Femur (tissue), 1 donor: ENCODE measurements at places on chromosomes 5 and 9.
A peak's percentile ranks its signal among the peaks of the same experiment; 100 is the strongest.

- no peak for DNase-seq
Observed at GRCh38 chr5:174610968-174611367, 113.4 kb upstream of the MSX2 start.

DNA sequence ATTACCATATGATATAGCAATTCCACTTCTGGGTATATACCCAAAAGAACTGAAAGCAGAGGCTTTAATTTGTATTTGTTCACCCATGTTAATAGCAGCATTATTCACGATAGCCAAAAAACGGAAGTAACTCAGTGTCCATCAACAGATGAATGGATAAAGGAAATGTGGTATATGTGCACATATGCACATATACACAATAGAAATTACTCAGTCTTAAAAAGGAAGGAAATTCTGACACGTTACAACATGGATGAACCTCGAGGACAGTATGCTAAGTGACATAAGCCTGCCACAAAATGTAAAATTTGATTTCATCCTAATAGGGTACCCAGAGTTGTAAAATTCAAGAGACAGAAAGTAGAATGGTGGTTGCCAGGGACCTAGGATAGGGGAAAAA, 54.9 kb downstream of the NUP155 start:
- no peak for DNase-seq

- DNase-seq = no peak
Observed at GRCh38 chr5:23042226-23042625, 189.1 kb upstream of the CDH12 start.

DNA sequence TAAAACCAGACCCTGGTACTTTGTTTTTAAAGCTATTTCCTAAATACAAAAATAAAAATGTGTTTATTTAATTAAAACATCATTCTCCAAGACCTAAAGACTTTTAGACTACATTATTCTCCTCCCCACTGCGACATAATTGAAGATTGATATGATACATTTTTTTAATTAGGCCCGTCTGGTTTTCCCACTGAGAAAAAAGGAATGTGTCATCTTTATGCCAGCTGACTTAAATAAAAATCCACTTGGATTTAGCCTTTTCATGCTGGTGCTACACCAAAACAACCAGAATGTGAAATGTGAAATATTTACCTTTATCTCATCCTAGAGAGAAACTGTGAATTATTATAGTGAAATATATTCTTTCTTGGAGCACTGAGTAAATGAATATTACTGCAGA, 155.5 kb upstream of the PPP1R2B start:
- no peak for DNase-seq

DNA sequence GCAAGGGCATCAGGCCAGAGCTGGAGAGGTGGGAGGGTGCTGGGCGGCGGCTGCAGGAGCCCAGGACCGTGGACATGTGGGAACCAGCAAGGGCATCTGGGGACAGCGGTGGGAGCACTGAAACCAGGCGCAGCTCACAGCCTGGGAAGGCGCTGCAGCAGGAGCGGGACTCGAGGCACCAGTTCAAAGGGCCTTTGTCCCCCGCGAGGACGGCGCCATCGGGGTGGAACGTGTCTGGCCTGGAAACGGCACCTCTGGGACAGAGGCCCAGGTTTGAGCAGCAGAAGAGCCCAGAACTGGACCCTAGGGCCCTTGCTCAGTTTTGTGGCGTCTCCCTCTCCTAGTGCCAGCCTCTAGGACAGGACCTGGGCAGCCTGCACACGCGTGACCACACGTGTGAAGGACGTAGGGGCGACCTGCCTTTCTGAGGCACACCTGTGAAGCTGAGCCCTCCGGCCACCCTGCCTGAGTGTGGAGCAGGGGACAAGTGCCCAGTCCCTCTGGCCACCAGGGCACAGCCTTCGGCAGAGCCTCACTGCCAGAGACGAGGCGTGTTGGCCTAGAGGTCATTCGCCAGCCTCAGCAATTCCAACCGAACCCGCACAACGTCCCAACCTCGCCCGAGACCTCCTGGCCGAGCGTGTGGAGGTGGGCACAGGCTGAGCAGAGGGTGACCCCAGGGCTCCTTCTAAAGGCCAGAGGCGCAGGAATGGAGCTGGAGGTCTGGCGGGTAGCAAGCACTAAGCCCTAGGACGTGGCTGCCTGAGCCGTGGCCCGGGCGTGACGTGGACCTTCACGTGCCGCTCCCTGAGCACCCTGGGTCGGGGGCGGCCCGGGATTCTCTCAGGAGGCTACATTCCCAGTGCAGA, 2.2 kb upstream of the TMEM210 start:
- no peak for DNase-seq

GRCh38 chr9:31983895-31984294, 400.5 kb upstream of the ACO1 start:
- no peak for DNase-seq

- DNase-seq = peak; percentile 4
Observed at GRCh38 chr5:150075233-150075632, 11.1 kb downstream of the CSF1R start.

- no peak for DNase-seq
Observed at GRCh38 chr5:118326481-118327045, 661.8 kb downstream of the DTWD2 start.

GRCh38 chr5:14266171-14266570, 123.0 kb downstream of the TRIO start:
- no peak for DNase-seq

- DNase-seq = no peak
Observed at GRCh38 chr5:57176350-57176857, 2.5 kb downstream of the GPBP1 start.

GRCh38 chr5:177142098-177142611, 8.6 kb downstream of the NSD1 start:
- no peak for DNase-seq

DNA sequence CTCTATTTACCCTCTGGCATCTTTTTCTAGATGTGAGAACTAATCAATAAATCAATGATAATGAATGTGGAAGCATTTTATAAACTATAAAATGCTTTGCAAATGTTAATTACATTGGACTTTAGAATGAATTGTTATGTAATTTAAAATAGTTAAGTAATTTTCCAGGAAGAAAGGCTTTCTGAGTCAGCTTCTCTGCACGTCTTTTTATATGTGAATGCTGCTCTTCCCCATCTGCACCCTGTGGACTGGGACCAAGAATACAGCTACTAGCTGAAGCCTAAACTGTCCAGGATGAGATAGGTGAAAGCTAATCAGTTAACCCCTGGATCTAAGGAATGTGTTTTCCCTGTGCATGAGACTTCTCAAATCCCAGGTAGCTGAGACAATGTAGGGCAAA, 292.9 kb downstream of the NR3C1 start:
- DNase-seq = no peak

DNA sequence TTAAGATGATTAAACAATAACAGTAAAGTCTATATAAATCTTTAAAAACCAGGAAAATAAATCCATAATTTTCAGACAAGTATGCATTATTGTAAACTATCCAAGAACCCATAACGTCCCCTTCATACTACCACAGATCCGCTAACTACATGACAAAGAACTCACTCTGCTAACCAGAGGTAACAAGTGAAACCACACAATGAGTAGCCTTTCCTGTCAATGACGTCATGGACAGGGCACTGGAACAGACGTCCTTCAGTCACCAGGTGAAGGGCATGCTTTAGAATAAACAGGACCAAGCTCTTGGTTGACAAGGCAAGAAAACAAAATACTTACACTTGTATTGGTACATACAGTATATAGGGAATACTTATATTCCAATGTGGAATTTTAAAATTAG, 45.2 kb downstream of the RNF130 start:
- no peak for DNase-seq

DNA sequence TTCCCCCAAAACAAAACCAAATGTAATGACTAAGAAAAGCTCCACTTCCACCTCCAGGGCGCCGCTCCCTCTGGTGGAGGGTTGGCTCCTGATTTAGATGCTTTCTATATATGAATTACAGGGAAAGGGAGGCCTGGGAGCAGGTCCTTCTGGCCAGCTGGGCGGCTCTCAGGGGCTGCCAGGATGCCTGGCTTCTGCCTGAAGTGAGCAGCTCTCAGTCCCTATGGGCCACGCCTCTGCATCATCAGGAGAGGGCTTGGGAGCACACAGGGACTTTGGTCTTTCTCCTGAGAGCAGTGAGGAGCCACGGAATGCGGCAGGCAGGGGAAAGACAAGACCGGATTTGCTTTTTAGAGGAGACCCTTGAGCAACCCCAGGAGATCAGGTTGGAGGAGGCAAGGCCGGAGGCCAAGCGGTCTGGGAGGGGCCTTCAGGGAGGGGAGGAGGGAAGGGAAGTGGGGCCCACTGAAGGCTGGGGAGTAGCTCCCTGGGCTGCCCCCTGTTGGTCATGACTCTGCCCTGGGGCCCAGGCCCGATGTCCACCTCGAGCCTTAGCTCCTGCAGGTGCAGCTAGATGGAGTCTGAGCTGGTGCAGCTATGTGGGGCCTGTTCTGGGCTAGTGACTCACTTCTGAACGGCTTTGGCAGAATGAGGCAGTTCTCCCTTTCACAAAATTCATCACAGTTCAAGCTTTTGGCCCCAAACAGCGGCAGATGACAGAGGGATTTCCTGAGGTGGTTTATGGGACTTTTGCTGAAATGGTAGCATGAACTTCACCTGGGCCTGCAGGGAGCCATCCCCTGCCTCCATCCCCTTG, 11.3 kb upstream of the GRHPR start:
- DNase-seq = no peak

- no peak for DNase-seq
Observed at GRCh38 chr9:114401344-114401743, 13.6 kb upstream of the AKNA start.

DNA sequence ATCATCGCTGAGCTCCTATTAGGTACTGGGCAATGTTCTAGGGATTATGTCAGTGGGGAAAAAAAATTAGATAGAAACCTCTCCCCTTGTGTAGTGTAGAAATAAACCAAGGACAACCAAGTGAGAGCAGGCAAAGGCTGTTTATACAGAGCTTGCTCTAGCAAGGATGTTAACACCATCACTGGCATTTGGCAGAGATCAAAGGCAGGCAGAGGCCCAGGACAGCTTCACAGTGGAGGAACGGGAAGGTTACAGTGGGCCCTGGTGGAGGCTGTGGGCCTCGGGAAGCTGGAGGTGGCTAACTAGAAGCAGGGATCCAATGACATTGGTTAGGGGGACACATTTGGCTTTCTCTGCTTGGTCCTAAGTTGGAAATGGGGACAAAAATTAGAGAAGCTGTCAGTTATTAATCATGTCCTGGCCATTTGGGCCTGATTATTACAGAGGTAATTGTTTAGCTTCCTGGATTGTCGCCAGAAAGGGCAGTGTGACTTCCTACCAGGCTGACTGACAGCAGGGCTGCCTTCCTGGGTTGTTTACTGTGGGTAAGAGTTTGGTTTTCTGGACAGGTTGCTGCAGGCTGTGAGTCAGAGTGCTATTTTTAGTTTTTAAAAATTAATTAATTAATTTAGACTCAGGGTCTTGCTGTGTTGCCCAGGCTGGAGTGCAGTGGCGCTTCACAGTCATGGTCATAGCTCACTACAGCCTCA, 259.3 kb downstream of the ROR2 start:
- DNase-seq = no peak

DNA sequence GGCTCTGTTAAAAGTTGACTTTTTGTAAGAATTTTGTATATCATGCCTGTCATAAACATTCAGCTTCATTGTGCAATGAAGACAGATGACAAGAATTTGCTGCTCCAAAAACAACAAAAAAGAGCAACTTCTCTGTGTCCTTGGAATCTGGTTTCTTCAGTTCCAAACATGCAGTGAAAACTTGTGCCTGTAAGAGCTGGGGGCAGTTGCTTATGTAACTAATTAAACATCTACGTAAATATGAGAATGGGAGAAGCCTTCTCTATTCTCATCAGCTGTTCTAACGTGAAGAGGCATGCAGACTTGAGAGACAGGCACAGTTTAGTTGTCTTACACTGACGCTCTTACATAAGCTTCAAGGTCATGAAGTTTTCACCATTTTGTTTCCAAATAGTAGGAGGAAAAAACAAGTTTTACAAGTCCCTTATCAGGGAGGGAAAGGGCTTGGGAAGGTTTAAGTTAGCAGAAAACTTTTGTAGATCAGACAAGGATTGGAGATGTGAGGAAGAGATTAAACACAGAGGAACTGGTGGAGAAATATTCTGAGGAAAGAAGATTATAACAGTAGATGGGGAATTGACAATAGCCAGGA, 170.4 kb downstream of the RFK start:
- DNase-seq = no peak

- no peak for DNase-seq
Observed at GRCh38 chr5:69364414-69364813, 4.9 kb downstream of the AK6 start.

GRCh38 chr5:160289721-160290120, 22.6 kb downstream of the CCNJL start:
- no peak for DNase-seq

GRCh38 chr5:100469767-100470166, 65.4 kb upstream of the FAM174A start:
- DNase-seq = no peak

- no peak for DNase-seq
Observed at GRCh38 chr9:106626936-106627335, 236.0 kb upstream of the ZNF462 start.

- DNase-seq = no peak
Observed at GRCh38 chr9:15670894-15671293, 118.1 kb downstream of the CCDC171 start.

DNA sequence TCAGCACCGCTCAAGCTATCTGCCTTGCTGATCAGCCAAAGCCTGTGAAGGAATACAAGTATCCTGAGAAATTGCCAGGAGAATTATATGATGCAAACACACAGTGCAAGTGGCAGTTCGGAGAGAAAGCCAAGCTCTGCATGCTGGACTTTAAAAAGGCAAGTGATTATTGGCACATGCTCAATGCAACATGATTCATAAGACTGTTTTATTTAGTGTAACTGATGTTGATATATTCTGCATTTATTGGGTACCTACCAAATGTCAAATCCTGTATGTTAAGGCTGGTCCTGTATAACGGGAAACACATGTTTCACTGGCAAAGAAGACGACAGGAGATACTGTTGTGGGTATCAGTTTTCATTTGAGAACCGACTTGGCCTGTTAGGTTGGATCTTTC, 69.0 kb downstream of the ADAMTS16 start:
- DNase-seq = peak; percentile 41

- DNase-seq = no peak
Observed at GRCh38 chr9:8571643-8572042, 772.1 kb upstream of the DMAC1 start.

- no peak for DNase-seq
Observed at GRCh38 chr9:133421615-133422542, at the start of gene ADAMTS13. TSS of gene ADAMTS13 (plus strand) at chr9:133422367. CDS start at chr9:133422444, 77 bp downstream.

DNA sequence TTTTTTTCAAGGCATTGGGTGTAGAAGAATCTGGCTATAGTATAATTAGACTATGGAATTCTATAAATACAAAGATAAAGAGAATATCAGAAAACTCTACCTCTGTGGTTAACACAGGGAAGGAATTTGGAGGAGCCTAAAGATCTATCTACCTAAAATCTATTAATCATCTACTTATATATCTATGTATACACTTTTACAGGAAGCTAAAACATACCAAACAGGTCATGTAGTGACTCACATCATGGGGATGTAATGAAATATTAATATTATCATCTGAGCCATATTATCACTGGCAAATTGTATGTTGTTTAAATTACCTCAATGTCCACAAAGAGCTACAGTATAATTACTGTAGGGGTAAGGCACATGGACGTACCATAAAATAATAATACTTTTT, 1748.2 kb downstream of the EFNA5 start:
- DNase-seq = no peak
